ENCODE measurements at places on chromosomes 2 and 18.

DNA sequence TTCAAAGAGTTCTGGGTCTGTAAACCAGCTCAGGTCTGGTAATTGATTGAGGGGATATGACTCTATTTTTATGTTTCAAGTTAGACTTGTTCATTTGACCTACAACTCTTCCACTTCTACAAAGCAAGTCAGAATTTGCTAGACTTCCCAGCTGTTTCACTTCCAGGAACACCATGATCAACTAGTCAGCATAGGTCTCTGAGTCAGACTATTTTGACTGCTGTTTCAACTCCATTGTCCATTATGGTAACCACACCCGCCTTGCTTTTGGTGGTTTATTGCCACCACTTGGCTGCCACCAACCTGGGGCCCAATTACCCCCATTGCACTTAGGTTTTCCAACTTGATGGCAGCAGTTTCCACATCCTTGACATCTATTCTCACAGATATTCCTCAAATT lies 116.6 kb downstream of the LAMA3 start:
- peak; percentile 40 for DNase-seq

- DNase-seq, result no peak
Observed at GRCh38 chr2:230455005-230455684, 39.1 kb downstream of the SP100 start.

DNA sequence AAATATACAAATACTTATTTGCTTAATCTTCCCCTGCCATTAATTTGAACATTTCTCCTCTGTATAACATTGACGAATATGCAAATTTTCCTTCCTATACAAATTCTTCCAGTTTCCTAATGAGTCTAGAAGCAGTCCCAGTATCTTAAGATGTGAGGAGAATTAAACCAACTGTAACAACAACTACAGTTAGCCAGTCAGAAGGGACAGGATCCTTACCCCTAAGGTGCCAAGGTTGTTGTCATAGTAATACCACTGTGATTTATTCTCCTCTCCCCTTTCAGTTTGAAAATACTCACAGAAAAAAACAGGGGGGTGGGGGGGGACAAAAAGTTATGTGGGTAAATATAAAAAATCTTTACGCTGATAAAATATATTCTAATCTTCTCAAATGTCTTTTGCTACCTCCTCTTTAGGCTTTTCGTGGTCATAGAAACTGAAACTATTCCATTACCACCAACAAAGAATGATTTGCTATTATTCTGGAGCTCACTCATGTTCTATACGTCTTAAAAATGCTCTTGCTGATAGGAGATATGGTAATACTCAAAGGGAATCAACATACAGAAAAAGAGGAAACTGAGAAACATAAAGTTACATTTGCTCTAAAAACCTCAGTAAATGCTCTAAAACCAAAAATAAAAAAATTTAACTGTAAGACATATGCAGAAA lies 107.6 kb downstream of the MEMO1 start:
- DNase-seq, result no peak

- DNase-seq, result no peak
Observed at GRCh38 chr18:48476550-48476917, 62.3 kb upstream of the CTIF start.

- no peak for DNase-seq
Observed at GRCh38 chr2:240889601-240890560, 6.1 kb downstream of the MAB21L4 start.

DNA sequence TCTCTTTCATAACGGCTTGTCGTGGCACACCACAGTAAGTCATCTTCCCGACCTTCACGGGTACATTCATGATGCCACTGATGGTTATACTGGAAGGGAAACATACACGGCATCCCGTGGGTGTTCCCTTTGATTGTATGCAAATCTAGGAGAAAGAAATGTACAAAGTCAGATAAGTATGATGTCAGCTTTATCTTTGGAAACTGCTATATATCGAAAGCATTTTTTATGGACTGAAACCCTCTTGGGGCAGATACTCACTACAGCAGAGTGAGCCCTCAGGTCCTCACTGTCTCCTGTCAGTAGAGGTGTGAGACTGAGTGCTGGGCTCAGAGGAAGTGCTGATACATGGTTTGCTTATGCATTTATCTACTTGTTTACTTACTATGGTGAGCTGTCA lies 20.4 kb downstream of the PLA2R1 start:
- no peak for DNase-seq

GRCh38 chr2:182951948-182952663 lies 85.7 kb upstream of the FRZB start:
- DNase-seq, result no peak

DNA sequence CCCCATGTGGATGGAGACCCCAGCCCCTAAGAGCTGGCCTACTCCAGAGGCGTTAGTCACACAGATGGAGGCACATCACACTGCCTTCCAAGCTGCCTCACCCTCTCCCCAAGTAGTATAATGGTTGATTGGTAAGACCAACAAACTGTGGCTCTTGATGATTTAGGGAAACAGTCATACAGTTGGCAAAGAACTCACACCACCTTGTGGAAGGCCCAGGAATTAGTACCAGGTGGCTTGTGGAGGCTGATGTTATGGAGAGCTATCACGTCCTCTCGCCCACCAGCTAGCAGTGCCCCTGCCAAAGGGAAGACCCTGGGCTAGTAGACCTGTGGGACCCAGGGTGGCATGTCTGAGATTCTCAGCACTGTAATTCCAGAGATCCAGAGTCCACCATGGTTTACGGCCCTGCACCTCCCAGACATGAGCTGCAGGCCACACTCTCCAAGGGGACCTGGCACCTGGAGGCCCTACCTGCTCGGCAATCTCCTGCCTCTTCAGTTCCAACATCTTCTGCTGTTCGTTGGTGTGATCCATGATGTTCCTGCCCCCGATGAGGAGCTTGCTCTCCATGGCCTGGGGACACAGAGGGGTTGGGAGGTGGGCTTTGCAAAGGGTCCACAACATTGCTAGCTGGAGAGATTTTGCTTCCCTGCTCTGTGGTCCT lies 26.3 kb downstream of the KIF3C start:
- DNase-seq, result no peak

DNA sequence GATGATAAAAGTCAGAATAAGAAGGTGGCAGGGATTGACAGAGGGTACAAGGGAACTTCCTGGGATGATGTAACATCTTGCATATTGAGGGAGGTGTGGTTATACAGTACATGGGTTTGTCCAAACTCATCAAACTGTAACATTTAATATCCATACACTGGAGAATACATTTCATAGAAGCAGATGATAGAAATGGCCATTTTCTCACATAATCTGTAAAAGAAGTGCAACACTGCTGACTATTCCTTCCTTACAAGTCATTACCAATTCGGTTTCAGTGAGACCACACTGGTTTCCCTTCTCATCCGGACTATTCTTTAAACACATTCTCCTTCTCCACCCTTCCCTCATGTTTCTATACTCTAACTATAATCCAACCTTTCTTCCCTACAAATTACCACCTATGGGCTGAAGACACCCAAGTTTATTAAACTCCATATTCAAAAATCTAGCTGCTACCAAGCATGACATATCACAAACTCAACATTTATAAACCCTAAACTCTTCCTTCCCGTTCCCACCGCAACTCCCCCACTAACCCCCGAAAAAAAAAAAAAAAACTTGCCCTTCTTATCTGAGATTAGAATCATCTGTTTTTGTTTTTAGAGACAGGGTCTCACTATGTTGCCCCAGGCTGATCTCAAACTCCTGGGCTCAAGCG lies 1.6 kb downstream of the COX7A2L start:
- no peak for DNase-seq

DNA sequence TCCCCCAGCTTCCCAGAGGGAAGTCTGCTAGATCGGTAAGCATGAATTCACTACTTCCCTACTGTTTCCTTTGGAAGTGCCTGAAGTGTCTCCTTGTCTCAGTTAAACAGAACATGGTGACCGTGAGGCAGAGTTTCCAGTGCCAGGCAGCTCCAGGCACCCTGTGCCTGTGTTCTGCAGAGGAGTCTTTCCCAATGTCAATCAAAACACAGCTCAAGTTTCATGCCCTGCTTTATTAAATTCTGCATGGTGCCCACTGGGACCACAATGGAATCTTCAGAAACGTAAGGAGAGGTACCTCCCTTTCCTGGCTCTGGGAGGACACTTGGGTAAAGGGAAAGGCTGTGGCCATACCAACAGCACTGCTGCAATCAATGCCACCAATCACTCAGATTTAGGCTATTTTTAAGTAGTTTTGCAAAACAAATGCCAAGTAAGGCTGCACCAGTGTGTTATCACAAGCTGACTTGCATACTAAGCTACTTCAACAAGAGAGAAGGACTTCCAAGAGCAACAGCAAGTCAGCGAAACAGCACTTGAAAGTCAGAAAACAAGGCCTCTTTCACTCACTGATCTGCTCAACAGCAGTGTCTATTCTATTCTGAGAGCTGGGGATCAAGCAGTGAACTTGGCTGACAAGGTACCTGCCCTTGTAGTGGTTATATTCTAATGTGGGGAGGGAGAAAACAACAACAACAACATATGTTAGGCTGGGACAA lies 14.9 kb downstream of the LPIN2 start:
- no peak for DNase-seq

DNA sequence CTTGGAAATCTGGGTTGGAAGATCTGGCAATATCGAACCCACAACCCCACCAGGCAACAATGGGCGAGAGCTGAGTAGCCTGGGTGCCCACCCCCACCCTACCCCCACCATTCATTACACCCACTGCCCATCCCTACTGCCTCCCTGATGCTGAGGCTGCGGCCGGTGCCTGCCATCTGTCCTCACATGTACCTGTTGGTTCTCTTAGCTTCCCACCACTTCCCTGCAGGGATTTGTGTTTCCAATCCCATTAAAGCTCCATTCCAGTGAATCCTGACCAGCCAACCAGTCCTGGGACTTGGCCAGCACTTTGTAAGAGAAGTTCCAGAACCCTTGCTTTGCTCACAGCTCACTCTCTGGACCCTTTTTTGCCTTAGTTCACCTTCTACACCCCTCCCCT lies 163.0 kb upstream of the SH3BP4 start:
- DNase-seq, result no peak

GRCh38 chr18:54872681-54873080 lies 44.4 kb downstream of the RAB27B start:
- DNase-seq, result no peak

DNA sequence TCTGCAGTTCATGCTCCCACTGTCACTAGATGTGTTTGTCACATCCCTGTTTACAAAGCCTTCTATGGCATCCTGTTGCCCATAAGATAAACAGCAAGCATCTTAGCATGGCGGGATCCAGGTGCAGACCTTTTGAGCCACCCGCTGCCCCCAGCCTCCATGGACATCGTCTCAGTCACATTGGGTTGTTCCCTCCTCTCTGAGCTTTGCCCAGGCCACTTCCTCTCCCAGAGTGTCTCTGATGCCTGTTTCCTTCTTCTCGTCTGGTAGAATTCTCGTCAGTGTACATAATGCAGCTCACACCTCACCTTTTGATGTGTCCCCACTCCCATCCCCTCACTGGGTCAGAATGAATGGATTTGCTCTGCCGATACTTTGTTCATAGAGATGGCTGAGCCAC lies 239.0 kb upstream of the APCDD1 start:
- no peak for DNase-seq

- no peak for DNase-seq
Observed at GRCh38 chr2:81481242-81481993, 1176.9 kb upstream of the LRRTM1 start.

- no peak for DNase-seq
Observed at GRCh38 chr2:136727973-136728699, 37.2 kb upstream of the THSD7B start.

DNA sequence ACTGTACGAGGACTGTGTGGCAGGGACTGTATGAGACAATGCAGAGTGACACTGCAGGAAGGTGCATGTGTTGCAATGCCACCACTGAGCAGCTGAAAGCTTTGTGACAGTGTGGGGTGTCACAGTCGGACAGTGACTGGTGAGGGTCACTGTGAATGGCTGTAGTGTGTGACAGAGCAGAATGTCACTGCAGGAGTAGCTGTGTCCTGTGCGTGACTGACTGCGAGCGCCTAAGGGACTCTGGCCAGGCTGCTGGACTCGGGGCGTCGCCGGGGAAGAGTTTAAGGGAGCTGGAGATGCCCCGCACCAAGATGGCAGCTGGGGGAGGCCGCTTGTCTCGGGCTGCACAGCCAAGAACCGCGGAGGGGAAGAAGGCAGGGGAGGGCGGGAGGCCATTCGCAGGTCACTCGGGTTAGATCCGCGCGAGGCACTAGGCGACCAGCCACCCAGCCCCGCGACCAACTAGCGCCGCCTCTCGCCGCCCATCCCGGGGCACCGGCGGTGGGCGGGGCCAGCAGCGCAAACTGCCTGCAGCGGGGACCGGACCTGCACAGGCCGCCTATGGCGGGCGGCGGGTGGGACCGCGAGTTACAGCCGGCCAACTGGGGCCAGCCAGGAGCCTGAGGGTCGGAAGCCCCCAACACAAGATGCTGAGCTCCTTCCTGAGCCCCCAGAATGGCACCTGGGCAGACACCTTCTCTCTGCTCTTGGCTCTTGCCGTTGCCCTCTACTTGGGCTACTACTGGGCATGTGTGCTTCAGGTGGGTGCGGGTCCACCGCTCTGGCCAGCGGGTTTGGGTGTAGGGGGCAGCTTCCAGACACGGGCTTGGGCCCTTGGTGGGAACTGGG lies at the start of gene ABHD1:
Gene ABHD1, plus strand, starts transcription at position 514 of the 849 bp plus-strand sequence. Its CDS starts 134 bp downstream, at position 648.
- peak; percentile 10 for DNase-seq

- DNase-seq, result peak; percentile 18
Observed at GRCh38 chr2:5674026-5674340, 18.2 kb upstream of the SOX11 start.

GRCh38 chr2:104563398-104563996 lies 290.4 kb upstream of the POU3F3 start:
- DNase-seq, result no peak

GRCh38 chr2:236158969-236159777 lies 9.0 kb downstream of the GBX2 start:
- DNase-seq, result no peak

DNA sequence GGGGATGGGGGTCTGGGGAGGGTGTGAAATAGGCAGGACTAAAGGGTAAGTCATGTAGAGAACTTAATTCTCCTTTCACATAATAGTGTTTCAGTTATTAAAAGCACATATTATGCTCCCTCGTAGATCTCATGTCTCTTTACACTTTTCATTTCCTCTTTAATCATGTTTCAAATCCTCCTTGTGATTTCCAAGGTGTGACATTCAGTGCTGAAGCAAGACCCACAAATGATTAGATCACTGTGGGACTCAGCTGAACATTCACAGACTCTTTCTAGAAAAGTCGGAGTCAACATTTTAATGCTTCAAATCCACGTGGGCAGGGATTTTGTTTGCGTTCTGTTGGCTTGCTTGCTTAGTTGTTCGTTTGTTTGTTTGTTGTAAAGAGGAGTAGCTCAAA lies 34.7 kb upstream of the CALCRL start:
- DNase-seq, result no peak

DNA sequence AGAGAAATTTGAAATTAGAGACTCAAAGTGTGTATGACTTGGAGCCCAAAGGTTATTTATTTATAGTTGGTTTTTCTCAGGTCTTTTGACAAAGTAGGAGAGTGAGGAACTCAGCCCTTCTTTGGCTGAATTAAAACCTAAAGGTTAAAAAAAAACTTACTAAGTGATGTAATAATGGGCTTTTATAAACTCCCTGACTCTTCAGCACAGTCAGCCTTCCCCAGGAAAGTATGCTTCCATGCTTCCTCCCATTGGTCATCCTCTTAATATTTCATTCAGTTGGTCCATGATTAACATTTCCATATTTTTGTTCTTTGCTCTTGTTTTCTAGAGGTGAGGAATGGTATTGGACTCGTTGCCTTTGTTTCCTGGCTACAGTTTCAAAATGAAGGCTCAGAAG lies 7.2 kb downstream of the ARPC2 start:
- no peak for DNase-seq

- peak; percentile 79 for DNase-seq
Observed at GRCh38 chr2:25378731-25379490, 37.2 kb upstream of the DNMT3A start.

- peak; percentile 59 for DNase-seq
Observed at GRCh38 chr2:9538000-9538507, 17.6 kb downstream of the ADAM17 start.
